ENCODE measurements at places on chromosomes 12 and 14.

DNA sequence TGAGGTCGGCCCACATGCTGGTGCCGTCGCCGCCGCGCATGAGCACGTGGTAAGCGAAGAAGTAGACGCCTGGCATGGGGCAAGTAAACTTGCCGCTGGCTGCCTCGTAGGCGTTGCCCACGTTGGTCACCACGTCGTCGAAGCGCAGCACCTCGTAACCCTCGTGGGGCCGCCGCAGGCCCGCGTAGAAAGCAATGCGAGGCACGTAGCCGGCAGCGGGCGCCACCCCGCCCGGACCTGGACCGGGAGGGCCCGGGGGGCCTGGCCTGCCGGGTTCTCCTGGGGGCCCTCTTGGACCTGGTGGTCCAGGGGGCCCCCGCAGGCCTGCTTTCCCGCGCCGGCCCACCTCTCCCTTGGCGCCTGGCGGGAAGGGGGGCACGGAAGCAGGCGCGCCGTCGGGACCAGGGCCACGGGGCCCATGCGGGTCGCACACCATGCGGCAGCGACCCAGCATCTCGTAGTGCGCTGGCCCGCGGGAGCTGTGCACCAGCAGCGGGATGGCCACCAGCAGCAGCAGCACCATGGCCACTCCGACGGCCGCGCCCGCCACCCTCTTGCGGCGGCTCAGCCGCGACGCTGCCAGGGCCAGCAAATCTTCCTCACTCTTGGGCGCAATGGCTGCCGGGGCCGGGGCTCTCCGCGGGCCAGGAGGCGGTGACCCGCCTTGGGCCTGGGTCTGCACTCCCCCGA lies 888 bp downstream of the C1QL4 start:
- no peak for DNase-seq

- no peak for DNase-seq
Observed at GRCh38 chr12:102323799-102324198, 126.2 kb upstream of the PMCH start.

DNA sequence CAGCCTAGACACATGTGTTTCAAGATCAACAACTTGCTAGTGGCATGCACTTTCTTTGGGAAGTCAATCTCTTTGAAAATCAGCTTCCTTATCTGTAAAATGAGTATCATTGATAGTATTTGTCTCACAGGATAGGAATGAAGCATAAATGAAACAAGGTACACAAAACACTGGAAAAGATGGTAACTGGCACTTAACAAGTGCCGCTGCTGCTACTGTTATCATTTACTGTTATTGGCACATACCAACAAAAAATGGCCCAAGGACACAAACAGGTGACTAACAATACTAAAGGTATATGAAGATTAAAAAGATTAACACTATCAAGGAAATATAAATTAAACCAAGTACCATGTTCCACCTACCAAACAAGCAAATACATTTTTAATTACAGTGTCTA lies 20.9 kb downstream of the HNRNPC start:
- no peak for DNase-seq

- no peak for DNase-seq
Observed at GRCh38 chr14:28751467-28752058, 15.0 kb upstream of the FOXG1 start.

DNA sequence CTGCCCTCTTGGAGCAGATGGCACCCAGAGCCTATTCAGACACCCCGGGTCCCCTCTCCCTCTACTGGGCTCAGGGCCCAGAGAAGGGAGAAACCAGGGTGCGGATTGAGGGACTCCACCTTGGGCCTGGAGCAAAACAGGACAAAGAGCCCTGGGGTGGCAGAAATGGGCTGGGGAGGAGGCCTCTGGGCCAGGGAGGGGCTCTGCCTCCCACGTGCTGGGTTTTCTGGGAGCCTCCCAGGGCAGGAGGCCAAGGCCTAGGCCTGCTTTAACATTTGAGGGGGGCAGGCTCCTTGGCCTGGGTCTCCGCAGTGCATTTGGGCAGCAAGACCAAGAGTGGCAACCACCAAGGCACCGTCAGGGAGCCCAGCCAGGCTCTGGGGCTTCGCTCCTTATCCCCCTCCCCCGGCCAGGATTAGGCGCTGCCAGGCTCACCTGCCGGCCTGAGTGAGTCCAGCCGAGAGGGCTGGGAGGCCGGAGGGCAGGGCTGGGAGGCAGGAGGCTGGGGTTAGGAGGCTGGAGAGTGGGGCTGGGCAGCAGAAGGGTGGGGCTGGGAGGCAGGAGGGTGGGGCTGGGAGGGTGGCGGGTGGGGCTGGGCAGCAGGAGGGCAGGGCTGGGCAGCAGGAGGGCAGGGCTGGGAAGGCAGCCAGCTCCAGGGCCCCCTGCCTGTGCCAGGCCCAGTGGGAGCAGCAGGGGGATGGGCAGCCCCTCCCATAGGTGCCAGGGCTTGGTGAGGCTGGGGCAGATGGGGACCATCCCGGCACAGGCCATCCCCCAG lies 101.8 kb upstream of the EIF5 start:
- DNase-seq: no peak

GRCh38 chr12:42332301-42333285 lies 6.6 kb downstream of the PPHLN1 start:
- DNase-seq: no peak
